ENCODE measurements at places on chromosomes 7 and 10. TPM values are rescaled to one million over a fixed set of nuclear protein-coding genes. Genes with fewer than 3 reads are reported as not detected.

Gene LDB3
- total RNA-seq, result 67.9 TPM

Gene PLCE1
- total RNA-seq, result 16.6 TPM

Gene OR9A2
- total RNA-seq, result not detected

Gene NPY4R2
- total RNA-seq, result not detected

Gene AKR1D1
- not detected for total RNA-seq

Gene STOX1
- 0.39 TPM for total RNA-seq

- DNase-seq, result no peak
Observed at GRCh38 chr10:117751259-117751658, 208.7 kb downstream of the EMX2 start.

DNA sequence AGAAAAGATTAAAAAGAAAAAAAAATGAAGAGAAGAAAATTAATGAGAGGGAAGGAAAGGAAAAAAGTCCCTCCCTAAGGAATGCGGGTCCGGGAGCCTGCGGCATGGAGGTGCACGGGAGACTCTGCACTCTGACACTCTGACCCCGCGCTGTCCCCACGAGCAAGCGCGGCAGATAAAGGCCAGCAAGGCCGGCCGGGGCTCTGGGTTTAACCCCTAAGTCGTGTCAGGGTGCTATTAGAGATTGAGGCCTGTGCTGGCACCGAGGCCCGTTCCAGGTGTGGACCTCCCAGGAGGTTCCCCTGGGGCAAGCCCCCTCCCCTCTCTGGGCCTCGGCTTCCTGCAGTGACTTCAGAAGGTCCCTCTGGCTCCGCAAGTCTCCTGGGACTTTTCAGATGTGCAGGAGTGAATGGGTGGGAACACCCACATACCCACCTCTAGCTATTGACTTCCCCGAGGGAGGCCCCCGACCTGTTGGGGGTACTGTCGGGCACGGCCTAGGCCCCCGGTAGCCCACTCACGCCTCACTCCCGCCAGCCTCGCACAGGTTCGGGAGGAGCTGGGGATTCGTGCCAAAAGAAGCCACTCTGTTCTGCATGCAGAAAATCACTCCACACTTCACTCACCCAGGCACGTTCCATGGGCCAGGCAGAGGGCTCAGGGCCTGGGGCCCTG lies 164.1 kb downstream of the TCERG1L start:
- DNase-seq, result peak; percentile 75

GRCh38 chr10:117578490-117578889 lies 35.9 kb downstream of the EMX2 start:
- DNase-seq, result no peak

DNA sequence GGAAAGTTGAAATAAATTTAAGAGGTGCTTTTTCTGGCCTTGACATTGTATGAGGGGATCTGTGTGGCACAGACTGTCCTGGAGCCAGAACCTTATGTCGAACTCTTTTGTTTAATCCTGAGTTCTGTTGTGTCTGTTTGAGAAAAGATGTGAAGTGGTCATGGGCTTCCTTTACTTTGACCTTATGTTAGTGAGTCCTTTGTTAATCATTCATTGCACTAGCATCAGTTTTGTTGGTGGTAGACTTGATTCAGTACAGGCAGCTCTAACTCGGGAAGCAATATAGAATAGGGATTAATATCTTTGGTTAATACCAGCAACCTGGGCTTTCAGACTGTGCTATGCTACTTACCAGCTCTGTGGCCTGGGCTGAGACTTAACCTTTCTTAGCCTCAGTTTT lies 123.9 kb upstream of the FZD1 start:
- DNase-seq, result no peak

GRCh38 chr7:107327986-107328569 lies 141.8 kb upstream of the GPR22 start:
- no peak for DNase-seq

- no peak for DNase-seq
Observed at GRCh38 chr7:129494041-129494440, 8.3 kb upstream of the SMKR1 start.
